ENCODE measurements at places on chromosomes 1 and 21.

DNA sequence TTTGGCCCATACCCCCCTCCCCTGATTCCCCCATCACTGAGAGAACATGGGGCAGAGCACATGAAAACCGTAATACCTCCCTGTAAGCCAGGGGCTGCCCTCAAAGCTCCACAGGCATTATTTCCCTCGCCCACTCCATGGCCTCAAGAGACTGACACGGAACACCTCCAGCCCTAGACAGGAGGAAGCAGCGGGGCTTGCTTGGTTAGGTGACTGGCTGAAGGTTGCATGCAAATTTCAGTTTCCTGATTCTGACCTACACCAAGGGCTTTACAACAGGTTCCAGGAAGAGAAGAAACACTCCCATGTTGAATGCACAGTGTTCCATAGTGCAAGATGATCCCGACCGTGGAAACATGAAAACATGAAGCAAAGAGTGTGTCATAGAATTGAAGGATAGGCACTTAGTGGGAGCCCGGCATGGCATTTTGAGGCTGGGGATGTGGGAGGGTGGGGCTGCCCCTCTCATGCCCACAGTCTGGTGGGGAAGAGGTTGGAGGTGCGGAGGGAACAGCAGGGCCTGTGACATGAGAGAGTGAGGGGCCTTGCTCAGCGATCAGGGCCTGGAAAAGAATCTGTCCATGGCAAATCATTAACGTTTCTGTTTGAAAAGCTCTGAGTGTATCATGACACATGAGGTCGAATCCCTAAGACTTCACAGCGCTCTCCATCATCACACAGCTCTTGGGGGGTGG lies 33.5 kb downstream of the GPR137B start:
- DNase-seq: no peak

DNA sequence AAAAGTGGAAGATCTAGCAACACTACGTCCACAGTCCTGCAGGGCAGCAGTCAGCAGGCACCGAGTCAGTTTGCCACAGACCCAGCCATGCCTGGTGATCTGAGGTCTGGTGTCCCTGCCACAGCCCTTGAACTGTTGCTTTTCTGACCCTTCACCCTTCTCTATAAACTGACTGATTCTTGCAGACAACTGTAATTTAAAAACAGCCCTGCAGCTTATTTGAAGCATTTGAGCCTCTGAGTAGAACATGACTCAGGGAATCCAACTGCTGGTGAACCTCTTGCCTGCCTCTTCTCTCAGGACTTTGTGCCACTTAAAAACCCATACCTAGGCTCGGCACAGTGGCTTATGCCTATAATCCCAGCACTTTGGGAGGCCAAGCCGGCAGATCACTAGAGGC lies 107.2 kb downstream of the EDEM3 start:
- no peak for DNase-seq

- no peak for DNase-seq
Observed at GRCh38 chr1:11354893-11355553, 82.0 kb downstream of the UBIAD1 start.

DNA sequence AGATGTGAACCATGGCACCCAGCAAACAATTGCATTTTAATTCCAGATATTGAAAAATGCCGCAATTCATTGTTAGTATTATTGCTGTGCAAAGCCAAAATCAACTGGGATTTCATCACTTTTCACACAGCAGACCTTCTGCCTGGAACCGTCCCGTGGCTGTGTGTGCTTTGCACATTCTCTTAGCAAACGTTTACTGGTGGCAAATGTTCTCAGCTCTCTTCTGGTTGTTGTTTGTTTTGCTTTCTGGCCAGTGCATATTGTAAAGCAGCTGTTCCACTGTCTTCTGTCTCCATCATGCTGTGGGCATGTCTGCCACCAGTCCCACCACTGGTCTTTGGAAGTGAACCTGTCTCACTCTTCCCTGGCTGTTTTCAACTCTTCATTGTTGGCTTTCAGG lies 19.8 kb upstream of the TTLL10 start:
- DNase-seq: no peak

DNA sequence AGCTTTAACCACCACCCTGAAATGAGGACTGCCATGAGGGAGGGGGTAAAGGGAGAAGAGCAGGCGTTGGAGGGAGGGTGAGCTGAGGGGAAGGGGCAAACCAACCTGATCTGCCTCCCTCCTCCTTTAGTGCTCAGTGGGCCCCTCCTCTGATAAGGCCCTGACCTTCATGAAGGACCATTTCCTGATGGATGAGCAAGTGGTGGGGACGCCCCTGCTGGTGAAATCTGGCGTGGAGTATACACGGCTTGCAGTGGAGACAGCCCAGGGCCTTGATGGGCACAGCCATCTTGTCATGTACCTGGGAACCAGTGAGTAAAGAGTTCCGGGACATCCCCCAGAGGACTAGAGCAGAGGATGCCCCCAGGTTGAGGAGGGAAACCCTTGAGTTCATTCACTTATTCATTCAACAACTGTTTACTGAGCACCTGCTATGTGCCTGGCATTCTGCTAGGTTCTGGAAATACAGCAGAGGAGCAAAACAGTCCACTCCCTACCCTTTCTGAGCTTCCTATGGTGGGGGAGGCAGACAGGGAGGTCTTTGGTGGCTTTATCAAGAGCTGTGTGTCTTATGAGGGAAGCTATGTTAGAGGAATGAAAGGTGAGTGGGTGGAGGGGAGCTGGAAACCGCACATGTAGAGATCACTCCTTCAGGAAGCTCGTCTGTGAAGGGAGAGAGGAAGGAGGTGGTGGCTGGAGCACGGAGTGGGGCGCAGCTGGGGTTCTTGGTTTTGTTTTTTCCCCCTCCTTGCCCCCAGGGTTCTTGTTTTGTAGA lies 19.5 kb downstream of the SEMA4A start:
- DNase-seq: no peak

- DNase-seq: peak; percentile 75
Observed at GRCh38 chr21:42233067-42233961, 14.4 kb downstream of the ABCG1 start.

All from activated gamma-delta T cell treated with Interleukin-2 at 50 U/mL for 16 hours (primary cell).